Ovary (tissue), 10 donors: ENCODE measurements at places on chromosomes 5 and 9.
A peak's percentile ranks its signal among the peaks of the same experiment; 100 is the strongest.

DNA sequence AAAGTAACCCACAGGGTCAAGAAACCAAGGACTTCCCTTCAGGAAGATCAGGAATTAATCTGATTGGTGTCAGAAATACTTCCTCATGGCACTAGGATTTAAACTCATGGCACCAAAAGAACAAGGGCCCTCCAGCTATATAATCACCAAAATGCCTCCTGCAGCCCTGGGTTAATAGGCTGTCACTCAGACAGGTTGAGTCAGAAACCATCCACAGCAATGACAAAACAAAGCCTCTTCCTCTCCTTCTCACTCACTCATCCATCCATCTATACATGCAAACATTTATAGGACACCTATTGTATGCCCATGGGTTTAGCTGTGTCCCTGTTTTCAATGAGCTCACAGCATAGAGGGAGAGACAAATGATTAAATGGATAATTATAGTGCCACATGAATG, 62.5 kb upstream of the SPOCK1 start:
- DNase-seq: no peak

DNA sequence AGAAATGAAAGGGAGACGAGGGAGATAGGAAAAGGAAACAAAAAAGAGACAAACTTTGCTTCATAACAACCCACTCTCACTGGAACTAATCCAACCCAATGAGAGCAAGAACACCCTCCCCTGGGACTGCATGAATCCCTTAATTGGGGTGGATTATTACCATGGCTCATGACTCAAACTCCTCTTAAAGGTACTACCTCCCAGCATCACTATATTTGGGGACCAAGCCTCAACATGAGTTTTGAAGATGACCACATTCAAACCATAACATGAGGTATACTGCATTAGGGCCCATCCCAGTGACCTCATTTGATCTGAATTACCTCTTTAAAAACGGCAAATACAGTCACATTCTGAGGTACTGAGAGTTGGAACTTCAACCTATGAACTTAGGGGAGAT, 8.0 kb downstream of the MTAP start:
- no peak for DNase-seq

GRCh38 chr5:15585128-15585527, 85.1 kb downstream of the FBXL7 start:
- no peak for DNase-seq

DNA sequence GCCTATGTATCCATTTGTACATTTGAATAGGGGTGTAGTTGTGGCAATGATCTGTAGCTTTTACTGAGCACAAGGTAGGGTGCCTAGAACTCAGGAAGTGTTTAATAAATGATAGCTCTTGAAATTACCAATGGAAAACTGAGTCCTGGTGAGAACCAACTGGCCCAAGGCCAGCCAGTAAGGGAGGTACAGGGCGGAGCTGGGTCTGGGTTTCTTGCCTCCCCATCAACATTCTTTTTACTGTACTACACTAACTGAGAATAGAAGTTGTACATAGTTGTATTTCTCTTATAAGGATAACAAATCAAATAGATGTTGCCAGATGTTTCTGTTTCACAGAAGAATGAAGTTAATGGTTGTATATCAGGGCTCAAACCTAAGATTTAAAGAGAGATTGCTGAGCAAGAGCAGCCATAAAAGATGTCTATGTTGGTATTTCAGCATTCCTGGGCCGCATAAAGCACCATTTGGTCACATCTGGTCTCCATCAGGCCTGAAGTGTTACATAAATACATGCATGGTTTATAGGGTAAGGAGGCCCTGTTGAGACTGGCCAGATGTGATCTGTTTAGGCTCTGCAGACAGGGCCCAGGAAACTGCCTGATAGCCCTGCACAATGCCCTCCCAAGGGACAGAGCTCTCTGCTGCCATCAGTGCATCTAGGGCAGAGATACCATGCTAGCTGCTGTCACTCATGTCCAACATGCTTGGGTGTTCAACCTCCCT, 210.5 kb downstream of the NXNL2 start:
- no peak for DNase-seq

GRCh38 chr9:114916481-114916880, 13.9 kb downstream of the TNFSF8 start:
- no peak for DNase-seq

- peak; percentile 42 for DNase-seq
Observed at GRCh38 chr5:156380848-156381247, 53.9 kb downstream of the SGCD start.

- no peak for DNase-seq
Observed at GRCh38 chr9:135952664-135953206, 8.4 kb downstream of the UBAC1 start.

DNA sequence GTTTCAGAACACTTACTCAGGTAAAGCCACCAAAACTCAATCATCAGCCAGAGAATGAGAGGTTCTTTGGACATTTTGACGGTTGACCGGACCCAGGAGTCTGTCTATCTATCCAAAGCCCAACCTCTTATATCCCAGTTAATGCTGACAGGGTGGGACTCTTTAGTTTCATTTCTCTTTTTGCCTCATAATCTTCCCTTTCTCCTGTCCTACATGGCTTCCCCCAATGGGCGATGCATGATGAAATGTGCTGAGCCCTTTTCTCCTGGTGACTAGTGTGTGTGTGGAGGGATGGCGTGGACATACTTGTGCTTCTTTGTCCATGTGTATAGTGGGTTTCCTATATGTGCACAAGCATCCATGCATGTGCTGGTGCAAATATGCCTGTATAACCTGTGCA, at the start of gene TIMD4:
Gene TIMD4 (minus strand): TSS at position 102 of the 400 bp plus-strand sequence. CDS start 28 bp downstream, at position 74.
- DNase-seq: no peak

GRCh38 chr9:87227456-87227855, 270.2 kb upstream of the DAPK1 start:
- DNase-seq: no peak
